T-helper 17 cell (primary cell): ENCODE measurements at places on chromosomes 2 and 18. TPM values are rescaled to one million over a fixed set of nuclear protein-coding genes. Genes with fewer than 3 reads are reported as not detected.

IL36B gene
- not detected for total RNA-seq

HTR2B gene
- not detected for total RNA-seq

GALM gene
- 28.3 TPM for total RNA-seq

ITGAV gene
- total RNA-seq = 4.7 TPM

DNAJC5G gene
- not detected for total RNA-seq

TRIM54 gene
- total RNA-seq = not detected

TEKT4 gene
- not detected for total RNA-seq

KLHL14 gene
- total RNA-seq = not detected

CGREF1 gene
- total RNA-seq = not detected

VIT gene
- not detected for total RNA-seq

GPR55 gene
- 3.8 TPM for total RNA-seq

ONECUT2 gene
- not detected for total RNA-seq

ANKRD23 gene
- total RNA-seq = 7.6 TPM

ACP1 gene
- 71.2 TPM for total RNA-seq

TUBA3E gene
- not detected for total RNA-seq

RIT2 gene
- not detected for total RNA-seq

EGR4 gene
- 0.52 TPM for total RNA-seq

MIB1 gene
- 45.1 TPM for total RNA-seq

RTP5 gene
- not detected for total RNA-seq

GPR45 gene
- total RNA-seq = not detected

LDLRAD4 gene
- total RNA-seq = 120 TPM

LYG2 gene
- total RNA-seq = not detected

GTF2A1L gene
- total RNA-seq = not detected

DES gene
- not detected for total RNA-seq

PLGLB1 gene
- total RNA-seq = 2.3 TPM

DPP4 gene
- 57.3 TPM for total RNA-seq

AKAIN1 gene
- total RNA-seq = not detected

SLC11A1 gene
- total RNA-seq = 2.7 TPM

CIB4 gene
- total RNA-seq = not detected

ANKRD62 gene
- not detected for total RNA-seq

DNAJC10 gene
- 52.4 TPM for total RNA-seq

NDUFB3 gene
- 33.8 TPM for total RNA-seq

HOXD10 gene
- not detected for total RNA-seq
